ENCODE measurements at places on chromosomes 2 and 18.

GRCh38 chr18:55663891-55664290 lies 75.9 kb upstream of the TCF4 start:
- no peak for DNase-seq

DNA sequence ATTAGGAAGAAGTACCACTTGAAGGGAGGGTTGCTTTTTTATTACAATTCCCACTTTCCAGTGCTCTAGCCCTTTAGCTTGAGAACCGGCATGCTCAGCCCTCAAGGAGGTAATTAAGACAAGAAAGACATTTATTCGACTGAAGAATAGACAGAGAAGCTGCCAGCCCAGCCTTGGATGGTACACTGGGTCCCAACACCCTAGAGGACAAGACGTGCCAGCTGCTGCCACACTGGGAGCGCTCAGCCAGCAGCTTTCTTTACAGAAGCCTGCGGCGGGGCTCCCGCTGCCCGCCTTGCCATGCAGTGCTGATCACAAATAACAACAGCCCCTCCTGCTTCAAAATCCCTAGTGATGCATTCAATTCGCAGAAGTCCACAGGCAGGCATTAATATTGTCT lies 746.3 kb upstream of the RAB6C start:
- DNase-seq = no peak

GRCh38 chr2:221822416-221822815 lies 250.3 kb upstream of the EPHA4 start:
- DNase-seq = no peak

- DNase-seq = no peak
These were observed 1740.2 kb upstream of the CELF4 start for GRCh38 chr18:39305766-39306165.

DNA sequence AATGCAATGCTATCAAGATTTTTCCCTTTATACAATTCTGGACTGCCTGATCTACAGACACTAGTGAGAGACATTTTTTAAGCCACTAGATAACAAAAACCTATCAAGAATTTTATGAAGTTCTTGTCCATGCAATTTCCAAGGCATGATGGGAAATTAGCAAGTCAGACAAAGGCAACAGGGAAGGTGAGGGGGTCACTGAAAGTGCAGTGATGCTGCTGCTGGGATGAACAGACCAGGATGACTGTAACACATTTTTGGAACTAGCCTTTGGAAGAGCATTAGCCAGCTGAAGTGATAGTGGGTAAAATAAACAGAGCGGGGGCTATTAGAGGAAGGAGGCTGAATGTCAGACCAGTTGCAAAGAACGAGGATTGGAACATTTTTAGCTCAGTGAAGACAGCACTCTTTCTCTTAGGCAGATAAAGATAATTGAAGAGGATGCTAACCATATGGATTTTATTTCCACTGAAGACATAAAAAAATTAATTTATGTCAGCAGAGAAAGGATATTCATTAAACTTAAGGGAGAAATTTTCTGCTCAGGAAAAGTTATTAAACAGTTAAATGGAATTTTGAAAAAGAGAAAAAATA lies 17.9 kb downstream of the NRXN1 start:
- DNase-seq = no peak

DNA sequence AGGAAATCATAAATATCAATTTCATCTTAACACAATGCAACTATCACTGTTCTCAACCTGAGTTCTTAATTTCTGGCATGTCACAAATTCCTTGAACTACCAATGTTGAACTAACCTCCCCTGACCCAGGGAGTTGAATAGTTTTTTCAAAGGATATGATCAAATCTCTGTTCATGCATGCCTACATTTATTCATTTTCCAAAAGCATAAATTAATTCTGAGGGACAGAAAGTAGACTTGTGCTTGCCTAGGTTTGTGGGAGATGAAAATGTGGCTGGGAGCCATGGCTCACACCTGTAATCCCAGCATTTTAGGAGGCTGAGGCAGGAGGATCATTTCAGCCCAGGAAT lies 175.7 kb downstream of the TGIF1 start:
- no peak for DNase-seq

GRCh38 chr2:215435280-215435869 lies 493 bp downstream of the FN1 start:
- peak; percentile 33 for DNase-seq

GRCh38 chr2:42113452-42113851 lies 55.7 kb upstream of the EML4 start:
- no peak for DNase-seq

DNA sequence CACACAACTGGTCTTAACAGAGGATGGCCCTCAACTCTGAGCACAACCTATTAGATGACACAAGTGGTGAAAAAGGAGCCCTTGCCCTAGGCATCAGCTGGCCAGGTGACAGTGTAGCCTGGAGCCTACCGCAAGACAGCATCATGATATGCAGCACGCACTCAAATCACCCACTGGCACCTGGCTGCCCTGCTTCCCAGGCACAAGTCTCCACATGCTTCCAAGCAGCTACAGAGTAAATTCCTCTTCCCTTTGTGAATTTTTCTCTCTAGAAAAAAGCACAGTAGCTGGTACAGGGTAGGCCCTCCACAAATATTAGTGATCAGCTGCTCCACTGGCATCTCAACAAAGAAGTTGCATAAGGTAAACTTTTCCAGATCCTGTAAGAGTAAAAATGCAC lies 6.0 kb downstream of the FBXO15 start:
- no peak for DNase-seq

- no peak for DNase-seq
These were observed 235.6 kb downstream of the BCL11A start for GRCh38 chr2:60317844-60318243.
